Activated CD4-positive, alpha-beta T cell treated with anti-CD3 and anti-CD28 coated beads, Interleukin-2, amount 50 U/mL, for 48 hours (primary cell): ENCODE measurements at places on chromosomes 13 and 19.

DNA sequence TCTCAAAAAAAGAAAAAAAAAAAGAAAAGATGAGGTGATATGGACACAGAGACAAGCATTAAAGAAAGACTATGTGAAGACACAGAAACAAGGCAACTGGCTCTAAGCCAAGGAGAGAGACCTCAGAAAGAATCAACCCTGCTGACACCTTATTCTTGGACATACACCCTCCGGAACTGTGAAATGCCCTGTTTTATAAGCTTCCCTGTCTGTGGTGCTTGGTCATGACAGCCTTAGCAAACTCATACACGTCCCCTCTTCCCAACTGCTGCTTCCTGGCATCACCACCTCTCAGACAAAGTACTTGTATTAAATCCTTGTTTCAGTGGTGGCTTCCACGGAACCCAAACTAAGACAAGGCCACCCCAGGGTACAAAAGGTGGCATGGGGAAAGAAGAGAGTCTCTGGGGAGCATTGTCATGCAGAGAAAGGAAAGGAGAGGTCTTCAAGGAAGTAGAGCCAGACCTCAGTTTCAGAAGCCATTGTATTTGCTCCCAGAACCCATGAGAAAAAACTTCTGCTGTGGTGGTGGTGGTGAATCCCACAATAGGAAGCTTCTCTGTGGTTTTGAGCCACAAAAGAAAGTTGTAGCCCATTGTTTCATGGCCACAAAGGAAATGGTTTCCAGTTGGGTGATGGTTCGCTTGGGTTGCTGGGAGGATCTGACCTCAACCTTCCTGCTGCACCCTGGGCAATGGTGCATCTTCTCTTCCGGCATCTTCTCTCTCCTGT, 16.3 kb upstream of the TSPAN16 start:
- DNase-seq = peak; percentile 35

DNA sequence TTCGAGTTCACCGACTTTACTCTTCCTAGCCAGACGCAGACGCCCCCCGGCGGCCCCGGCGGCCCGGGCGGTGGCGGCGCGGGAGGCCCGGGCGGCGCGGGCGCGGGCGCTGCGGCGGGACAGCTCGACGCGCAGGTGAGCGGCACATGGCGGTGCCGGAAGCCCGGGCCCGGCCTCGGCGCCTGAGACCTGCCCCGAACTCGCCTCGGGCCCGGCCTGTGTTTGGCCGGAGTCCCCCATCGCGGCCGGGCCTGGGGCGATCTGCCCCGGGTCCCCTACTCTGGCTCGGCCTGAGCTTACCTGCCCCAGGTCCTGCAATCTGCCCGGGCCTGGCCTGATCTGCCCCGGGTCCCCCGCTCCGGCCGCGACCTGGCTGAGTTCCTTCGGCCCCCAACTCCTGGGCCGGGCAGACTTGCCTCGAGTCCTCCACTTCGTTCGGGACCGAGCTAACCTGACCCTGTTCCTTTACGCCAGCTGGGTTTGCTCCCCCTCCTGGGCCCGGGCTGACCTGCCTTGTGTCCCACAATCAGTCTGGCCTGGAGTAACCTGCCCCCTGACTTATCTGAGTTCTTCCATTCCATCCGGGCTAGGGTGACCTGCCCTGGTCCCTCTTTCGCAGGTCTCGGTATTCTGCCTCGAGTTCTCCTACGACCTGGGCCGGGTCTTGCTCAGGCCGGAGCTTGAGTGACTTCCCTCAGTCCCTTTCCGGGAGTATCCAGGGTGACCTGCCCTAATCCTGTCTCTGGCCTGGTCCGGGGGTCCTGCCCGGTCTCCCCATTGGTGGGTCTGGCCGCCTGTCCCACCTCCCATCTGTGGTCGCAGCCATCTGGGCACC, 764 bp downstream of the UPF1 start:
- peak; percentile 54 for DNase-seq

GRCh38 chr13:38372820-38373383, 23.3 kb downstream of the UFM1 start:
- DNase-seq = no peak

DNA sequence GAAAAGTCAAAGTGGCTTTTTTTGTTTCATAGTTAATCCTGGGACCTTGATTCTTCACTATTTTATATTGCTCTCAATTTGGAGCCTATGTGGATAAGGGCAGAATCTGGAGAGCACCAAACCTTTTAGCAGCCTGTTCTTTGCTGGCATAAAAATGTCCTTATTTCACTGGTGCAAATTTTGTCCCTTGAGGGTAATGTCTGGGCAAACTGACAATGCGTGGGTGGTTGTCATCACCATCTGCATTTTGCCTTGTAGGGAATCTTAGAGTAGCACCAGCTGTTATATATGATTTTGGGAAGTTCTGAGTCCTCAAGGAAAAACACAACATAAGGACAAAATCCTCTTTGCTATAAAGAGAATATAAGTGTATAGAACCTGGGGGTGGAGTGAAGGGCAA, 336.9 kb upstream of the HTR2A start:
- DNase-seq = no peak

- DNase-seq = no peak
Observed at GRCh38 chr13:22903925-22904324, 276.9 kb upstream of the SGCG start.
